Naive thymus-derived CD4-positive, alpha-beta T cell (primary cell): ENCODE measurements at places on chromosomes 5 and 9. TPM values are rescaled to one million over a fixed set of nuclear protein-coding genes. Genes with fewer than 3 reads are reported as not detected.

DNA sequence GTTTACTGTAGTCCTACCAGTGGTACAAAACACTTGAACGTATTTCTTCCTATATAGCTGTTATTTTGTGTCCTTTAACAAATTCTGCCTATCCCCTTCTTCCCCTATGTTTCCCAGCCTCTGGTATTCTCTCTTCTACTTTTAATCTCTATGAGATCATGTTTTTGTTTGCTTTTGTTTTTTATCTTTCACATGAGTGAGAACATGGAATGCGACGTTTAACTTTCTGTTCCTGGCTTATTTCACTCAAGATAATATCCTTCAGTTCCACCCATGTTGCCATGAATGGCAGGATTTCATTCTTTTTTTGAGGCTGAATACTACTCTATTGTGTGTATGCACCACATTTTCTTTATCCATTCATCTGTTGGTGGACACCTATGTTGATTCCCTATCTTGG is 634.4 kb upstream of the WWC1 start:
- no peaks in the 10 kb centered on the region for H3K27me3 ChIP-seq
- H3K4me3 ChIP-seq: no peak overlapping the region
- no peaks in the 10 kb centered on the region for H3K4me1 ChIP-seq
- no peaks in the 10 kb centered on the region for H3K36me3 ChIP-seq

MCCC2 gene
- total RNA-seq: 24.1 TPM

- H3K4me1 ChIP-seq: no peaks in the 10 kb centered on the region
- H3K27me3 ChIP-seq: no peaks in the 10 kb centered on the region
- no peak for DNase-seq
- no peaks in the 10 kb centered on the region for H3K36me3 ChIP-seq
Observed at GRCh38 chr5:168365581-168366081, 74.2 kb downstream of the WWC1 start.

GALT gene
- 217 TPM for total RNA-seq

- H3K4me1 ChIP-seq: peaks cover 23% of the 10 kb centered on the region
- H3K36me3 ChIP-seq: no peaks in the 10 kb centered on the region
- H3K27ac ChIP-seq: peak overlapping the region; percentile 88
- H3K27me3 ChIP-seq: no peaks in the 10 kb centered on the region
- peak overlapping the region; percentile 87 for H3K4me3 ChIP-seq
Observed at GRCh38 chr9:121122246-121123032, 47.7 kb downstream of the CNTRL start.

GNG10 gene
- total RNA-seq: 25.0 and 26.1 TPM in 2 replicates

TIMD4 gene
- 29.2 TPM for total RNA-seq

- DNase-seq: no peak
- no peak overlapping the region for H3K27ac ChIP-seq
- no peaks in the 10 kb centered on the region for H3K27me3 ChIP-seq
- H3K4me3 ChIP-seq: no peak overlapping the region
- H3K36me3 ChIP-seq: no peaks in the 10 kb centered on the region
Observed at GRCh38 chr5:106680330-106680729, 990.4 kb downstream of the EFNA5 start.

NUTM2G gene
- not detected for total RNA-seq

- no peaks in the 10 kb centered on the region for H3K27me3 ChIP-seq
- no peaks in the 10 kb centered on the region for H3K4me1 ChIP-seq
- H3K4me3 ChIP-seq: no peak overlapping the region
- H3K36me3 ChIP-seq: no peaks in the 10 kb centered on the region
- DNase-seq: no peak
Observed at GRCh38 chr9:113005777-113006176, 6.2 kb downstream of the ZNF883 start.

- no peaks in the 10 kb centered on the region for H3K36me3 ChIP-seq
- DNase-seq: no peak
- H3K4me1 ChIP-seq: no peaks in the 10 kb centered on the region
- H3K27me3 ChIP-seq: no peaks in the 10 kb centered on the region
- no peak overlapping the region for H3K27ac ChIP-seq
Observed at GRCh38 chr9:72274916-72275315, 90.1 kb downstream of the ZFAND5 start.

DNA sequence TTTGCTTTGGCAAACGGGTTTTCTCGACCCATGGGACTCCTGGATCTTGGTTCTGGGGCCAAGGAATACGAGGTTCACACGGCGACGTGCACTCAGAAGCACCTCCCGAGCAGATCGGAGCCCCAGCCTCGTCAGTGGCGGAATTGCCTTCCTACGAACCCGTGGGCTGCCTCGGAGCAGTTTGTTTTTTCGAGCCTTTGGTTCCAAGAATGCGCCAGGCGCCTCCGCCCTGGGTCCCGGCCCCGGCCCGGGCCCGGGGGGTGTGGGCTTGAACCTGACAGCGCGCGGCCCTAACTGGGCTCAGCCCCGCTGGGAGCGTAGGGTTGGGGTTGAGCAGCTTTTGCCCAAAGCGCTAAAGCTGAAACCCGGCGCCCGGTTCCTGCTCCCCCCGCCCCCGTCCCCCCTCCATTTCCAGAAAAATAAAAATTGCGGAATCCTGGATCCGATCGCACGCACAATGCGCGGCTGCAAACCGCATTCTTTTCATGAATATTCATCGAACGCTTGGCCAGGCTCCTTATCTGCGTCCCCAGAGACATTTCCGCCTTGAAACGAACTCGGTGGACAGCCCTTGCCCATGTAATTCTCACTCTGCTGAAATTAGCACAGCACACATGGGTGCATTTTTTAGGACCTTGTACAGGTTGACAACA is 1.0 kb downstream of the BASP1 start:
- peaks cover 3% of the 10 kb centered on the region for H3K27me3 ChIP-seq
- no peak for DNase-seq
- peaks cover 7% of the 10 kb centered on the region for H3K4me1 ChIP-seq
- no peak overlapping the region for H3K27ac ChIP-seq
- H3K4me3 ChIP-seq: peak overlapping the region; percentile 27
- H3K36me3 ChIP-seq: no peaks in the 10 kb centered on the region

DNA sequence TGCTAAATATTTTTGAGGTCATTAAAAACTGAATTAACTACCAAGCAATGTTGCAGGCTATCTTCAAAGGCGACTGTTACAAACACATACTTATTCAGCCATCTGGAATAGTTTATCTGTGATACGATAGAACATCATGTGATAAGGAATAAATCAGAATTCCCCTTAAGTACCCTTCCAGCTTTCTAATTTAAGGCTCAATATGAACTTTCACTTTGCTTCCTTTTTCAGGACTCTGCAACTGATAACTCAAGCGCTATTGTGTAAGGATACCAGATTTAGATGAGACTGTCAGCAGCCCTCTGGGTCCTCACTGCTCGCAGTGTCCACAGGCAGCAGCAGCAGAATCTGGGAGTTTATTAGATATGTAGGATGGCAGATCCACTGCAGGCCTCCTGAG is 416.3 kb downstream of the SPATA31D1 start:
- H3K4me1 ChIP-seq: no peaks in the 10 kb centered on the region
- DNase-seq: no peak
- no peaks in the 10 kb centered on the region for H3K27me3 ChIP-seq
- no peak overlapping the region for H3K4me3 ChIP-seq

BASP1 gene
- total RNA-seq: 0.20 TPM in 1 of 2 replicates, not detected in the other

- no peak for DNase-seq
- H3K4me3 ChIP-seq: no peak overlapping the region
- H3K27me3 ChIP-seq: no peaks in the 10 kb centered on the region
- H3K36me3 ChIP-seq: no peaks in the 10 kb centered on the region
- H3K27ac ChIP-seq: no peak overlapping the region
Observed at GRCh38 chr9:1440256-1440655, 390.1 kb downstream of the DMRT2 start.

GRCh38 chr5:133398646-133399101 is 213.7 kb downstream of the FSTL4 start:
- DNase-seq: no peak
- no peaks in the 10 kb centered on the region for H3K4me1 ChIP-seq
- no peaks in the 10 kb centered on the region for H3K27me3 ChIP-seq
- no peak overlapping the region for H3K4me3 ChIP-seq
- H3K27ac ChIP-seq: no peak overlapping the region

GRCh38 chr9:95316794-95317118 is 753 bp downstream of the FANCC start:
- peaks cover 3% of the 10 kb centered on the region for H3K4me1 ChIP-seq
- no peaks in the 10 kb centered on the region for H3K27me3 ChIP-seq
- DNase-seq: no peak
- peak overlapping the region; percentile 91 for H3K27ac ChIP-seq

GRCh38 chr5:74355041-74355824 is 285.3 kb downstream of the ENC1 start:
- H3K27me3 ChIP-seq: no peaks in the 10 kb centered on the region
- DNase-seq: no peak
- no peak overlapping the region for H3K4me3 ChIP-seq
- no peaks in the 10 kb centered on the region for H3K36me3 ChIP-seq
- no peak overlapping the region for H3K27ac ChIP-seq
- H3K4me1 ChIP-seq: no peaks in the 10 kb centered on the region

DNA sequence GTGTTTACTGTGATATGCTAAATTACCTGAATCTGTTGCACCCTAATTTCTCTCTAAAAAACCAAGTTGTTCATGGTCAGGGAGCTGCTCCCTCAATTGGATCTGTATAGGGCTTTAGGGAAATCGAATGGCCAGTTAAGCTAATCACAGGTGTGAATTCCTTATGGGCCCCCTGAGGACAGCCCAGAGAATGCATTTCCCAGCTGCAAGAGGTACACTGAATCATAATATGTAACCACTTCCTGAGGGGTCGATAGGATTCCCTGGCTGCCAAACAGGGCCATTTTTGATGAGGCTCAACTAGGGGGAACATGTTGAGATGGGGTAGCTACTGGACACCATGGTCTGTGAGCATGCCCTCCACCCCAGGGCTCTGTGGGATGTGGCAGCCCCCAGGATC is 478.6 kb downstream of the CCDC171 start:
- H3K4me3 ChIP-seq: no peak overlapping the region
- no peak for DNase-seq
- H3K4me1 ChIP-seq: no peaks in the 10 kb centered on the region

MOB3B gene
- total RNA-seq: 0.67 TPM

DNA sequence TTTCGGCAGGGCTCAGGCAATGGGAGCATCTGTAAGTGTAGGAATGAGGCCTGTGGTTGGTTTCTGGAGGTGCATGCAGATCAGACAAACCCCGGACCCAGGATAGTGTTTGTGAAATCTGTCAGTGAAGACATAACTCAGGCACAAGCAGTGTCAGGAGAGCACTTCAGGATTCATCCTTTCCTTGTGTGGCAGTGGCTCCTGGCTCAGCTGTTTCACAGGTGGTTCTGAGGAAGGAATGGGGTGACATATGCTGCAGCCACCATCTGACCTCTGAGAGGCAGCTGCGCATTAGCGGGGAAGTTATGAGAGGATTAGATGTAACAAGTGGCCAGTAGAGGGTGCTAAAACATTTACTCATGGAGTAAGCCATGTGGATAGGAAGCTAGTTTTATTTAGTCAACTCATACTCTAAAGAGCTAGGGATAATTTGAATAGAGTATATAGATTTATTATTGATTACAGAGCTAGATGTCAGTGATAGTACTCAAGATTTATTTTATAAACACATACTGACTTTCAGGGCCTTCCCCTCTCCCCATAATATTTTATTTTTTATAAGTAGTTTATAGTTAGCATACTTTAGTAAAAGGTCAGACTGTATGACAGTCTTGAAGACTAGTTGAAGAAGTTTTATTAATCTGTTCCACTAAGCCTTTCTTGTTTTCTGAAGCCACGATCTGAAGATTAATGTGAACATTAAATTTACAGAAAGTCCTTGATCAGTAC is 28.4 kb downstream of the NNT start:
- H3K36me3 ChIP-seq: peaks cover 5% of the 10 kb centered on the region
- H3K4me3 ChIP-seq: no peak overlapping the region
- H3K27me3 ChIP-seq: no peaks in the 10 kb centered on the region
- H3K27ac ChIP-seq: no peak overlapping the region
- DNase-seq: peak; percentile 34
- no peaks in the 10 kb centered on the region for H3K4me1 ChIP-seq

IL31RA gene
- not detected for total RNA-seq

DNA sequence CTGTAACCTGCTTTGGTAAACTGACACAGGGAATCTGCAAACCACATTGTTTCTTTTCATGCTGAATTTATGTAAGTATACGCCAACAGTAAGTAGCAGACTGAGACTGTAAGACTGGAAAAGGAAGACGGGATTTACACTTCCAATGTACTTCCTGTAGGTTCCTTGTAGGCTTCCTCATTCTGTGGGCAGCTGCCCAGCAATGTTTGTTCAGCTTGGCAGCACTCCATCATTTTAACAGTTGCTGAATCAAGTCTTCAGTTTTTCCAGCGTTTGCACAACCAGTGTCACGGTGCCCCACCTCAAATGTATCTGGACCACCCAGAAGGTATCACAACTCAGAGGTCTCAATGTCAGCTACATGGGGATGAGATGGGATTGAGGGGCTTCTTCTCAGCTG is 232.6 kb downstream of the PRDM9 start:
- no peaks in the 10 kb centered on the region for H3K27me3 ChIP-seq
- H3K4me3 ChIP-seq: no peak overlapping the region
- H3K4me1 ChIP-seq: no peaks in the 10 kb centered on the region
- no peaks in the 10 kb centered on the region for H3K36me3 ChIP-seq

- H3K36me3 ChIP-seq: no peaks in the 10 kb centered on the region
- no peak overlapping the region for H3K4me3 ChIP-seq
- DNase-seq: no peak
- H3K4me1 ChIP-seq: no peaks in the 10 kb centered on the region
Observed at GRCh38 chr5:54663866-54664265, 146.3 kb downstream of the SNX18 start.

GRCh38 chr9:23441275-23441674 is 384.8 kb downstream of the ELAVL2 start:
- H3K27ac ChIP-seq: no peak overlapping the region
- DNase-seq: no peak
- H3K4me1 ChIP-seq: no peaks in the 10 kb centered on the region
- H3K4me3 ChIP-seq: no peak overlapping the region
- no peaks in the 10 kb centered on the region for H3K27me3 ChIP-seq

- no peak for DNase-seq
- H3K4me1 ChIP-seq: peaks cover 6% of the 10 kb centered on the region
- no peak overlapping the region for H3K4me3 ChIP-seq
- no peaks in the 10 kb centered on the region for H3K36me3 ChIP-seq
Observed at GRCh38 chr5:149429839-149430721, 51.0 kb upstream of the IL17B start.
